ENCODE measurements at places on chromosomes 4 and X. TPM values are rescaled to one million over a fixed set of nuclear protein-coding genes. Genes with fewer than 3 reads are reported as not detected.

The SPIN2B gene
- 10.1 TPM for total RNA-seq

The PCDH19 gene
- 0.59 TPM for total RNA-seq

The NR3C2 gene
- total RNA-seq, result 0.88 TPM

- H3K36me3 ChIP-seq, result no peaks in the 10 kb centered on the region
- no peak overlapping the region for H3K4me3 ChIP-seq
- H3K27me3 ChIP-seq, result no peaks in the 10 kb centered on the region
- H3K4me1 ChIP-seq, result peaks cover 3% of the 10 kb centered on the region
- H3K27ac ChIP-seq, result no peak overlapping the region
Observed at GRCh38 chr4:78613522-78614321, 62.2 kb downstream of the ANXA3 start.

- no peaks in the 10 kb centered on the region for H3K36me3 ChIP-seq
- peak overlapping the region; percentile 85 for H3K4me3 ChIP-seq
- no peaks in the 10 kb centered on the region for H3K27me3 ChIP-seq
- peaks cover 44% of the 10 kb centered on the region for H3K4me1 ChIP-seq
- peak overlapping the region; percentile 97 for H3K27ac ChIP-seq
Observed at GRCh38 chr4:15656038-15656470, 897 bp upstream of the FBXL5 start.

- no peaks in the 10 kb centered on the region for H3K27me3 ChIP-seq
- H3K27ac ChIP-seq, result no peak overlapping the region
- DNase-seq, result no peak
- H3K36me3 ChIP-seq, result no peaks in the 10 kb centered on the region
- no peaks in the 10 kb centered on the region for H3K4me1 ChIP-seq
Observed at GRCh38 chr4:30903502-30904214, 183.5 kb downstream of the PCDH7 start.

DNA sequence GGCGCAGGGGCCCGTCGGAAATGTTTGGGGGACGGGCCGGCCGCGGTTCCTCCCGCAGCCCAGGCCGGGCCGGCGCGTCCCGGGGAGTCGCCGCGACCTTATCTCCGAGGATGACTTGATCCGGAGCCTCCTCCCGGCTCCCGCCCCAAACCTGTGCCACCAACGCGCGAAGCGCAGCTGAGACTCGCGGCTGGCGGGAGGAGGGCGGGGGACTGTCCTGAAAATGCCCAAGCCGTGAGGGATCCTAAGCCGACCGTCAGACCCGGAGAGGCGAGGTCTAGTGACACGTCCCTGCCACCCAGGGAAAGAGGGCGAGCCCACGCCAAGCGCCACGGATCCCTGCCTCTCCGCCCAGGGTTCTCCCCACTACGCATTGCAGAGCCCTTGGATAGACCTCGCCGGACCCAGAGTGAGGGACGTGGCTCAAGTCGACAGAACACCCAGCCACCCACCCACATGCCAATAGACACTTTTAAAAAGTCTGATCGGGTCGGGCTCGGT is 26.9 kb downstream of the UTP14A start:
- no peak overlapping the region for H3K27ac ChIP-seq
- peaks cover 3% of the 10 kb centered on the region for H3K36me3 ChIP-seq
- H3K27me3 ChIP-seq, result peaks cover 18% of the 10 kb centered on the region

DNA sequence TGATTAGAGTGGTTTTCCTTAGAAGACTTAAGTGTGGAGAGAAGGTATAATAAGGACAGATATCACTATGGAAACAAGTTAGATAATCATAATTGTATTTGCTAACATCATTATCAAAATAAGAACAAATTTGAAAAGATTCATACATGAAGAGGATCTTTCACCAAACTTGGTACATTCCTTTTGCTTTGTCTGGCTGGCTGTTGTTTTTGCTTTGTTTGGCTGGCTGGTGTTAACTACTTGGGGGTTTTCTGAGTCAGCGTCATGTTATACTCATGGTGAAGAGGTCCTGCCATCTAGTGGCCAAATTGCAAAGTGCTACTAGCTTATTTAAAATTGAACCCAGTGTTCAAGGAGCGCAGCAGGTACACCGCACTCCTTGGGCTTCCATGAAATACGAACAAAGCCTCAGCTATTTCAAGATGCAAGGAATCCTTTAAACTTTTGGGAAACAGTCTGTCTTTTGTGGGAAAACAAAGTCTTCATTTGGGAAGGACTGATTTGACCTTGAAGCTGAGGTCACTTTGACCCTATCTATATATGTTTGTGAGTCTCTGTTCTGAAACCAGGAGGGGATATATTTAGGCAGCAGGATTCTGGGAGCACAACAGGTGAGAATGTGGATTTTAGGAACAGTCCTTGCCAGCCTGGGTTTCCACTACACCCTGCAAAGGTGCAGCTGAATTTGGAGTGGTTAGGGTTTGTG is 129.7 kb downstream of the PLS3 start:
- peaks cover 20% of the 10 kb centered on the region for H3K27me3 ChIP-seq
- H3K27ac ChIP-seq, result peak overlapping the region; percentile 80
- no peak overlapping the region for H3K4me3 ChIP-seq
- peak; percentile 81 for DNase-seq

The NMU gene
- total RNA-seq, result not detected

GRCh38 chr4:141390571-141390970 is 169.9 kb downstream of the ZNF330 start:
- H3K27ac ChIP-seq, result no peak overlapping the region
- H3K27me3 ChIP-seq, result no peaks in the 10 kb centered on the region
- DNase-seq, result no peak

- peaks cover 5% of the 10 kb centered on the region for H3K4me1 ChIP-seq
- H3K27me3 ChIP-seq, result peaks cover 2% of the 10 kb centered on the region
- peak within 1 kb of the TSS; percentile 79 for H3K4me3 ChIP-seq
- peaks cover 1% of the 10 kb centered on the region for H3K36me3 ChIP-seq
Observed at GRCh38 chrX:136497556-136498052, at the start of gene HTATSF1. TSS of gene HTATSF1 (plus strand) at chrX:136497592. CDS start at chrX:136497685, 93 bp downstream.

The MEPE gene
- total RNA-seq, result not detected

GRCh38 chr4:90128961-90129495 is 1.8 kb downstream of the CCSER1 start:
- DNase-seq, result peak; percentile 9
- peaks cover 3% of the 10 kb centered on the region for H3K27me3 ChIP-seq
- H3K36me3 ChIP-seq, result no peaks in the 10 kb centered on the region
- no peak overlapping the region for H3K4me3 ChIP-seq
- no peak overlapping the region for H3K27ac ChIP-seq

- no peak overlapping the region for H3K27ac ChIP-seq
- H3K36me3 ChIP-seq, result no peaks in the 10 kb centered on the region
- H3K27me3 ChIP-seq, result peaks cover 18% of the 10 kb centered on the region
- H3K4me3 ChIP-seq, result no peak overlapping the region
Observed at GRCh38 chr4:140212646-140213045, 58.7 kb upstream of the MAML3 start.

DNA sequence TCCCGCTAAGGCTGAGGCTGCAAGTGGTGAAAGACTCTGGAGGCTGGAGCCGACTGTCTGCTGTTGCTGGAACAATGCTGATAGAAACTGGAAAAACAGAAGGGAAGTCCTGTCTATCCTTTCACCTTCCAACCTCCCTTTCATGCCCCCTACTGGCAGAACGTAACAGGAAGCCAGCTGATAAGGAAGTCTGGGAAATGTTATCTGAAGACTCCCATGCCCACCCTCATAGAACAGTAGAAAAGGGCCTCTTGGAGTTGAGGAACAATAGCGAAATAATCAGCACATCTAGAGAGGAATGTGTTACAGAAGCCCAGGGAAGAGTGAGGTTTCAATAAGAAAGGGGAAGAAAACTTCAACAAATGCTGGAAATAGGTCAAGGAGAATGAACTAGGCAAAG is 117.1 kb upstream of the DKK2 start:
- no peak for DNase-seq
- H3K4me3 ChIP-seq, result no peak overlapping the region
- H3K4me1 ChIP-seq, result no peaks in the 10 kb centered on the region
- H3K27me3 ChIP-seq, result no peaks in the 10 kb centered on the region
- H3K27ac ChIP-seq, result no peak overlapping the region
- no peaks in the 10 kb centered on the region for H3K36me3 ChIP-seq

DNA sequence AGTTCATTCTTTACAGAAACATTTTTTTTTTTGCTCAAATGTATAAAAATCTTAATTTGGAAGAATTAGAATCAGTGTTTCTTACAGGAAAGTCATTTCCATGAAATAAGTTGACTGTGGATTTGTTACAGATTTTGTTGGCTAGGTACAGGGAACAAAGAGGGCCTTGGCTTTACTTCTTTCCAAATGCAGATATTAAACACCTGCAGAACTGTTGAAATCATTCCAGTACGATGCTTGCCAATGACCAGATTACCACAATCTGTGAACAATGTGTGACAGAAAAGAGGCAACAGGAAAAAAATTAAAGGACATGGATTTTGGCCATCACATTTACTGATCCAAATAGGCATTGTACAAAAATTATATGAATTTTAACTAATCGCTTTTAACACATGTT is 70.8 kb downstream of the ANXA10 start:
- H3K36me3 ChIP-seq, result no peaks in the 10 kb centered on the region
- H3K4me1 ChIP-seq, result no peaks in the 10 kb centered on the region
- no peak overlapping the region for H3K4me3 ChIP-seq
- no peaks in the 10 kb centered on the region for H3K27me3 ChIP-seq
- no peak overlapping the region for H3K27ac ChIP-seq
- DNase-seq, result no peak

The S100P gene
- total RNA-seq, result 0.29 TPM

DNA sequence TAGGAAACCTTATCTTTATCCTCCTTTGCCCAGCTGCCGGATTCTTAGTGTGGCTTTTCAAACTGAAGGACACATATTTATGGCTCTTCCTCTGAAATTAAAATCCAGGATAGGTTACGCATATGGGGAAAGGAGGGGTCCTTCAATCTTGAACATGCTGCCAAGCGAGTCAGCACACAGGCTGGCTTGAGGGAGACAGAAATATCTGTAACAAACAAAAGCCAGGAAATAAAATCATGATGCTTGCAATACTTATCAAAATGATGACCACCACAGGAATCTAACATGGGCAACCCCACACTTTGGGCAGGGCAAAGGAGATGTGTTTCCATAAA is 196.4 kb upstream of the LDB2 start:
- no peak for DNase-seq
- H3K4me3 ChIP-seq, result no peak overlapping the region
- H3K36me3 ChIP-seq, result no peaks in the 10 kb centered on the region
- peak overlapping the region; percentile 17 for H3K27ac ChIP-seq

GRCh38 chr4:6506616-6507140 is 34.3 kb upstream of the PPP2R2C start:
- no peaks in the 10 kb centered on the region for H3K27me3 ChIP-seq
- H3K4me1 ChIP-seq, result no peaks in the 10 kb centered on the region
- no peak overlapping the region for H3K4me3 ChIP-seq
- no peaks in the 10 kb centered on the region for H3K36me3 ChIP-seq

The ZNF157 gene
- total RNA-seq, result under 0.01 TPM

The POU4F2 gene
- total RNA-seq, result not detected

DNA sequence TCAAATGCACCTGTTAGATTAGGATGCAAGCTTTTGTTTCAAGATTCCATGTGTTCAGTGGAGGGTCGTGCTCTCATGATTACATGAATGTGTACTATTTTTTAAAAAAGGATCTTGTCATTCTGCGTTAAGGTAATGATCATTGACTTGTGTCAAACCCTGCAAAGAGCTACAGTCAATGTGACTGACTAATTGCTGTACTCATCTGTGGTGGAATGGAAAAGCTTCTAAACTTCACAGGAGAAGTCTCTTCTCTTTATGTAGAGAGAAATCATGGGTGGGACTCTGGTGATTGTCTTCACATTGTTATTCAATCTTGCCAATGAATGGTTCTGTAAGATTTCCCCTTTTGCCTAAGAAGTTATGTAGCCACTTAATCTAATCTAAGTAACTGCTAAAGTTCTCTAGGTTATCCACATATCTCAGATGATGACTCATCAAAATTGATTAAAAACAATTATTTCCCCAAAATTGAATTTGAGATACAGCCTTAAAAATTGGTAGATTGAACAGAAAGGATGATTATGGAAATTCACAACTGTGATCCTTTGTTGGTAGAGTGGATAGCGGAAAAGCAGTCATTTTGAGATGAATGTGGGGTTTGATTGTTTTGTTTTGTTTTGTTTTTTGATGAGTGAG is 6.7 kb downstream of the MAGEE1 start:
- DNase-seq, result no peak
- H3K4me1 ChIP-seq, result no peaks in the 10 kb centered on the region
- no peaks in the 10 kb centered on the region for H3K36me3 ChIP-seq
- H3K4me3 ChIP-seq, result no peak overlapping the region

DNA sequence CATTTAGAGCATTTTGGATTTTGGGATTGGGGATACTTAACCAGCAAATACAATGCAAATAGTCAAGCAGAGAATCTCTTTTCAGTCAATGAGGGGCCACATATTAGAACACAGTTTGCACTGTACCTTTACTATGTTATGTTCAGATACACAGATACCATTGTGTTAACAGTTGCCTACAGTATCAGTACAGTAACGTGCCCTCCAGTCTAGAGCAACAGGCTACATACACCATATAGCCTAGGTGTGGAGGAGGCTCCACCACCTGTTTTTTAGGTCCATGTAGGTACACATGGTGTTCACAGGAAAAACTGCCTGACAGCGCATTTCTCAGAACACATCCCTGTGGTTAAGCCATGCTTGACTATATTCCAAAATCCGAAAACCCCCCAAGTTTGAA is 9.1 kb downstream of the GRPEL1 start:
- no peak overlapping the region for H3K4me3 ChIP-seq
- H3K27me3 ChIP-seq, result no peaks in the 10 kb centered on the region
- no peak for DNase-seq
- peaks cover 5% of the 10 kb centered on the region for H3K4me1 ChIP-seq

The HS3ST1 gene
- total RNA-seq, result under 0.01 TPM

The AADAT gene
- total RNA-seq, result 6.5 TPM

GRCh38 chrX:4668802-4669536 is 955.5 kb upstream of the PRKX start:
- H3K36me3 ChIP-seq, result no peaks in the 10 kb centered on the region
- H3K4me3 ChIP-seq, result no peak overlapping the region
- no peaks in the 10 kb centered on the region for H3K4me1 ChIP-seq

DNA sequence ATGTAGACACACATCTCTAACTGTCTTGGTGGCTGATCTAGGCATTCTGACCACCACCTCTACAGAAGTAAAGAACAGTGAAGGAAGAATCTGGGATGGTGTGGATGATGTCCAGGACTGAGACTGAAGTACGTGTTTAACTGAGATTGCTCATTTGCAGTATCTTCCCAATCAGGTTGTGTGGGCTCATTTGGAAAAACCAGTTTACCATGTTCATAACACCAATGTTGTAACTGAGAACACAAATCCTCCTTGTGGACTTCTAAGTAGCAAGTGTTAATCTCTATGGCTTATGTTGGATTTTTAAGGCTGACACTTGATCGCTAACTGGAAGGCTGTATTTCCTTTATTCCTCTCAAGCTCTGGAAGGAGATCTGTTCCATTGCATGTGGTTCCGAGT is 144.7 kb downstream of the ZNF518B start:
- no peaks in the 10 kb centered on the region for H3K4me1 ChIP-seq
- H3K27ac ChIP-seq, result no peak overlapping the region
- H3K4me3 ChIP-seq, result no peak overlapping the region
- H3K27me3 ChIP-seq, result no peaks in the 10 kb centered on the region
- H3K36me3 ChIP-seq, result no peaks in the 10 kb centered on the region

GRCh38 chr4:11814758-11815157 is 386.1 kb upstream of the HS3ST1 start:
- no peak overlapping the region for H3K4me3 ChIP-seq
- no peaks in the 10 kb centered on the region for H3K4me1 ChIP-seq
- no peak for DNase-seq
- H3K27ac ChIP-seq, result no peak overlapping the region
- H3K27me3 ChIP-seq, result no peaks in the 10 kb centered on the region
- H3K36me3 ChIP-seq, result no peaks in the 10 kb centered on the region

Measured in osteoblast (primary cell).